Activated CD8-positive, alpha-beta memory T cell treated with anti-CD3 and anti-CD28 coated beads for 1 hour (primary cell): ENCODE measurements at places on chromosomes 2 and 18.

- DNase-seq: no peak
Observed at GRCh38 chr2:111636905-111637304, 247.1 kb downstream of the ANAPC1 start.

- DNase-seq: no peak
Observed at GRCh38 chr18:58955001-58955400, 90.3 kb downstream of the ZNF532 start.

DNA sequence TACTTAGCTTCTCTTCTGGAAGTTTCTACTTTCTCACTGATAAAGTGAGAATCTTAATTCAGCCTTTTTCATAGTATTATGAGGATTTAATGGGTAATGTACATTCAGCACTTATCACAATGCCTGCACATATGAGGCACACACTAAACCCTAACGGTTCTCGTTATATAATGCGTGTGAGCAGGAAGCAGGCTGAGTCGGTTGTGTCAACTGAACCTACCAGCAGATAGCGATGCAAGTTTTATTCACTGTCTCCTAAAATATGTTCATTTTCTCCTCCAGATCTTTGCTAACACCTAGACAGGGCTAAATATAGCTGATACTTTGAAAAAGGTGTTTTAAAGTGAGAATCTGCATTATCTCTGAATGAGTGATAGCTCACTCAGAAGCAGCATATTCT, 201.6 kb downstream of the ALPK2 start:
- no peak for DNase-seq

GRCh38 chr2:156110890-156111289, 221.6 kb downstream of the NR4A2 start:
- DNase-seq: no peak

GRCh38 chr2:61878761-61879160, 9.7 kb downstream of the CCT4 start:
- no peak for DNase-seq

DNA sequence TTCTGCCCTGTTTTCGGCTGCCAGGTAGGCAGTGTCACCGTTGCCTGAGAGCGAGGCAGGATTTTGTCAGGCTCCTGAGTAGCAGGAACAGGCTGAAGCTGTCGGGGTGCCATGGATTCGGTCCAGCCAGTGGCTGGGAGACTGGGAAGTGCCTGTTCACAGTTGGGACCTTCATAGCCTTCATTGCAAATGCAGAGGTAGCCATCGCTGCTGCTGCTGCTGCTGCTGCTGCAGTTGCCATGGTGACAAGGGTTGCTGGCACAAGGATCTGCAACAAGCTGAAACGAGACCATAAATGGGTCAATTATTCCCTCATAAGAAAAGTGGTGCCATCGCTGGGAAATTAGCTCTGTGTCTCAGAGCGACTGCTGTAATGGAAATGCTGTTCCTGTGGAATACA, 122.7 kb downstream of the DNER start:
- DNase-seq: no peak

DNA sequence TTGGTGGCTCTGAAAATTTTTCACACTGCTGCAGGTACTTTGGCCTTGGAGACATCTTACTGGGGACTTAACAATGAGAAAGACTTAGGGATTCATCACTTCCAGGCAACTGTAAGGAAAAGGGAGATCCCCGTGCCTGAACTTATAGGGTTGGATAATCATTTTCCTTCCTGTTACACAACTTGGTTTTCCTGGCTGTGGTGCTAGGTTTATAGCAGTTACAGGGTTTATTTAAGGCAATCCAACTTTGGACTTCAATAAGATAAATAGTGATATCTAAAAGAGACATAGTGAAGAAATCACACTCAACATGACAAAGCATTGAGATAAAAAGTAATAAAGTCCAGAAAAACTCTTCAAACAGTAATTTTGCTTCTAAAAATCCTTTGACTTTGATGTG, 70.2 kb upstream of the RAPH1 start:
- DNase-seq: no peak

GRCh38 chr2:240464514-240465241, 29.2 kb downstream of the GPC1 start:
- no peak for DNase-seq

DNA sequence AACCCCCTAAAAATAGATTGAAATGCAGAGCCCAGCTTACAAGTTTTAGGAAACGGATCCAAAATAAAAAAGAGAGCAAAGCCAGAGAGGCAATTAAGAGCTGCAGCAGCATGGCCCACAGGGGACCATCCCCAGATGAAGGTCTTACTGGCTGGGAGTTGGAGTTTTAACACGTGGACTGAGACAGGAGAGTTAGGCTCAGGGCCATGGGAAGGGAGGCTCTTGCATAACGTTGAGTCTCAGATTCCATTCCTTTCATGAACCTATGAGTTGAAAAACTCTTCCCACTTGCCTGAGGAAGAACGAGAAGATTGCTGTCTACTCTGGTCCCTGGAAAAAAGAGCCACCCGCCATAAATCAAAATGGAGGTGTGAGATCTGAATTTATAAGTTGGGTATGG, 101.8 kb upstream of the NDUFV2 start:
- no peak for DNase-seq
